ENCODE measurements at places on chromosomes 2 and 18.

DNA sequence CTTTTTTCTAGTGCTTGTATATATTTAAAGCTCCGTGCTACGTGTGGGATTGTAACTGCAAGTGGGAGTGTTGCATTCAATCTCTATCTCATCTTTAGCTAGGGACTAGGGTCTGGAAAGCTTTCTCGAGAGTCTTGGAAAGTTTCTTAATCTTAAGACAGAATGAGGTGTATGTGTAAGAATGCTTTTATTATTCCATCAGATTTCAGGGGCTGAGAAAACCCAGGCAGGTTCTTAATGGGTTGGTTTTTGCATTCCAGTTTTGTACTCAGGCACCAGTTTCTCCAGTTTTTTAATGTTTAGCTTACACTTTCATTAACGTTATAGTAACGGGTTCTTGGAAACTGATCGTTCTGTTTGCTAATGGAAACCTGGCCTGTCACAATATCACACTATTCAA lies 20.3 kb downstream of the MRPL19 start:
- DNase-seq: peak; percentile 39

GRCh38 chr18:63969942-63970808 lies at the start of gene SERPINB8:
SERPINB8 (plus strand) TSS chr18:63970081; CDS start chr18:63978309, 8,228 bp downstream.
- peak; percentile 93 for DNase-seq

DNA sequence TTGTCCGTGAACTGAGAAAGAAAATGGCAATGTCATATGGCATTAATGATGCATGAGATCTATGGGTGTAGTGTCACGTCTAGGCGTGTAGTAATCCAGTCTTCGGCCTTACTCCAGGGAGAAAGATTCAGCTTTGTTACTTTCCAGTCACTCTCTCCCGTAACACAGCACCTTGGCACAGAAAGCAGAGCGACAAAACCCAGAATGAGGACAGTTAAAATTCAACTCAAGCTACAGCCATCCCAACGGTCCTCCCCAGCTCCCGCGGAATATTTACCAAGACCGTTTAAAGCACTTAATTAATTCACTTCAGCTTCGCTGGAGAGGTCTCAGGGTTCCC lies 797 bp upstream of the CRIM1 start:
- no peak for DNase-seq

GRCh38 chr2:18777250-18777812 lies 188.0 kb upstream of the NT5C1B start:
- DNase-seq: no peak

- no peak for DNase-seq
These were observed 78.5 kb upstream of the BCL2L11 start for GRCh38 chr2:111042261-111042660.

GRCh38 chr2:181474222-181474881 lies 17.2 kb downstream of the ITGA4 start:
- DNase-seq: no peak

DNA sequence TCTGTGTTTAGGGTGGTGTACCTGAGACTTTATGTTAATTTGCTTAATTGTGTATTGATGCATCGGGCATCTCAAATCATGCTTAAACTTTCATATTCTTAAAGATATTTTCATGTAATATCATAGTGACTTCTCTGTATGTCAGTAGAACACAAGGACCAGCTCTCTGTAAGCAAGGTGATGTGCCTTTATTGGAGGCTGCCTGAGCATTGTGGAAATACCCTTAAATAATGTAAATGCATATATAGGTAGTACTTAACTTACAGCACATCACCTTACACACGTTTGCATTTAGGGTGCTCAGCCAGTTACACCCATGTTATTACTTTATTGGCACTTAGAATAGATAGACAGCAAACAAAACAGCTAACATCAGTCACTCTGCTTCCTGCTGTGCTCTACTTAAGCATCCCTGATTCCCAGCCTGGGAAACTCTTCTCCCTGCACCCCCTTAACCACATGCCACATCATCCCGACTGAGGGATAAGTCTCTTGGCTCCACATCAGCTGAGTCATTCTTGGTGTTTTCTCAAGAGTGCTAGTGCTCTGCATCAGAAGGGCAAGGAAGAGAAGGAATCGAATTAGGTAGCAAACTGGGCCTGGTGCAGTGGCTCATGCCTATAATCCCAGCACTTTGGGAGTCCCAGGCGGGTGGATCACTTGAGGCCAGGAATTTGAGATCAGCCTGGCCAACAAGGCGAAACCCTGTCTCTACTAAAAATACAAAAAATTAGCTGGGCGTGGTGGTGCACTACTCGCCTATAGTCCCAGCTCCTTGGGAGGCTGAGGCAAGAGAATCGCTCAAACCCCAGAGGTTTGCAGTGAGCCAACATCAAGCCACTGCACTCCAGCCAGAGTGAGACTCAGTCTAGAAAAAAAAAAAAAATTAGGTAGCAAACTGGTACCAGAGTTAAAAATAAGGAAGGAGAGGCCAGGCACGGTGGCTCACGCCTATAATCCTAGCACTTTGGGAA lies 108.7 kb downstream of the MAP3K20 start:
- peak; percentile 98 for DNase-seq

GRCh38 chr2:133342286-133343017 lies 225.8 kb downstream of the NCKAP5 start:
- no peak for DNase-seq

DNA sequence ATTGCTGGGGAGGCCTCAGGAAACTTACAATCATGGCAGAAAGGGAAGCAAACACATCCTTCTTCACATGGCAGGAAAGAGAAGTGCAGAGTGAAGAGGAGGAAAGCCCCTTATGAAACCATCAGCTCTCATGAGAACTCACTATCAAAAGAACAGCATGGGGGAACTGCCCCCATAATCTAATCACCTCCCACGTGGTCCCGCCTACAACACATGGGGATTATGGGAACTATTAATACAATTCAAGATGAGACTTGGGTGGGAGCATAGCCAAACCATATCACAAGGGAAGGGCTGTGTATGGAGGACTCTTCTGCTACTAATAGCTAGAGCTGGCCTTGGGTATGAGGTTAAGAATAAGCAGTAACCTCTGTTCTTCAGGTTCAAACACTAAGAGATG lies 8.8 kb upstream of the SETBP1 start:
- no peak for DNase-seq

- DNase-seq: no peak
These were observed 71.2 kb upstream of the FOSL2 start for GRCh38 chr2:28321426-28321825.

DNA sequence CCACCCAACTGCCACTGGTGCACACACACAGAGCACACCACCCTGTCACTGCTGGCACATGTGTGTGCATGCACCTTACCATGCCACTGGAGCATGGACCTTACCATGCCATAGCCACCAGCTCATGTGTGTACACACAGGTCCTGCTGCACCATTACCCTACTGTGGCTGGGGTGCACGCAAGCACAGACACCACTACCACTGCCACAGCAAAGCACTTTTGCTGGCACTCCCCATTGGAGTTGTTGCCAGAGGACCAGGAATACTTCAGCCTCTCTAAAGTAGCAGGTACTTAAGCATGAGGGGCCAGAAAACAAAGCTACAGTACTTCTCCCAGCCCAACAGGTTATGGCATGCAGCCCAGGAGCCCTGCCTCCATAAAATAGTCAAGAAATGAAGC lies 404.8 kb downstream of the MBD2 start:
- DNase-seq: no peak

DNA sequence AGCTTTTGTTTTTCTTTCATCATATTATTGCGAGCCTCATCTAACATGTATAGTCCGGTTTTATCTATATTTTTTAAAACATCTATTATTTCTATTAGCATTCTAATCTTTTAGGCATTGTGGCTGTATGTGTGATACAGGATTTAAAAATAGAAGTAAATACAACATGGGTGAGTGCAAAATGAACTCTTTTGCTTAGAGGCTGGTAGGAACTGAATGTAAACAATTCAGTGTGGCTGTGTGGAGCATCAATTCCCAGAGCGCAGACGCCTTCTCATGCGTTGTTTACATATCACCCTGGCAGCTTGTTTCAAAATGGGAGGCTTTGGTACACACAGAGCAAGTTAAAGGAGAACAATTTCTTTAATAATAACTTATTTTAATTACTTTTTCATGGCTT lies 836 bp downstream of the DTNA start:
- no peak for DNase-seq

- DNase-seq: no peak
These were observed 261.2 kb downstream of the BCL11A start for GRCh38 chr2:60292242-60292641.

- DNase-seq: no peak
These were observed 144.5 kb downstream of the HDAC4 start for GRCh38 chr2:239256350-239256743.

- DNase-seq: no peak
These were observed 10.5 kb downstream of the ACVR2A start for GRCh38 chr2:147855316-147855715.

DNA sequence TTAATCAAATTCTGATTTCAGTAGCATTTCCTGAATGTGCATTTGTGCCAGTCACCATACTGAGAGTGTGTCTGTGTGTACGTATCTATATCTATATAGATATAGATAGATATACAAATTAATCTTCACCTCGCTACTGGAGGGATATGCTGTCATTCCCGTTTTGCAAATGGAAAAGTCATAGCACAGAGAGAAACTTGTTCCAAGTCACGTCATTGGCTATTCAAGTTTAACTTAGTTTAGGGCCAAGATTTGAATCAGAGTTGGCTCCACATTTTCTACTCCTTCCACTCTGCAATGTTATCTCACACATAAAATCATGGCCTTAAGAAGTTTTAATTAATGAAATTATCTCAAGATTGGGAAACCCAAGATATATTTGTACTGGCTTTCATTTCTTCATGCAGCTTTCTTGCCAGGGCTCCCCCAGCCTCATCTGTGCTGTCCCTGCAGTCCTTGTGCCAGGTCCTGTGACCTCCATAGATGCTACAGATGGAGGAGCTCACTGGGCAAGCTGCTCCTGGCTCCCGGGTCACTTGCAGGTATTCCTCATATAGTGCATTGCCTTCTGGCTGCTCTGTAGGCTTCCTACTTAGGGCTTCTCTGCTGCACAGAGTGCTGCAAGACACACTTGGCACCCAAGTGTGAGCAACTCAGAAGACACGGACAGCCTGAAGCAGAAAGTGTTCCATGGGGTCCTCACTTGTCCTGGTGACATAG lies 245.8 kb downstream of the KCNS3 start:
- no peak for DNase-seq

- no peak for DNase-seq
These were observed 74.0 kb downstream of the NAB1 start for GRCh38 chr2:190722835-190723234.

DNA sequence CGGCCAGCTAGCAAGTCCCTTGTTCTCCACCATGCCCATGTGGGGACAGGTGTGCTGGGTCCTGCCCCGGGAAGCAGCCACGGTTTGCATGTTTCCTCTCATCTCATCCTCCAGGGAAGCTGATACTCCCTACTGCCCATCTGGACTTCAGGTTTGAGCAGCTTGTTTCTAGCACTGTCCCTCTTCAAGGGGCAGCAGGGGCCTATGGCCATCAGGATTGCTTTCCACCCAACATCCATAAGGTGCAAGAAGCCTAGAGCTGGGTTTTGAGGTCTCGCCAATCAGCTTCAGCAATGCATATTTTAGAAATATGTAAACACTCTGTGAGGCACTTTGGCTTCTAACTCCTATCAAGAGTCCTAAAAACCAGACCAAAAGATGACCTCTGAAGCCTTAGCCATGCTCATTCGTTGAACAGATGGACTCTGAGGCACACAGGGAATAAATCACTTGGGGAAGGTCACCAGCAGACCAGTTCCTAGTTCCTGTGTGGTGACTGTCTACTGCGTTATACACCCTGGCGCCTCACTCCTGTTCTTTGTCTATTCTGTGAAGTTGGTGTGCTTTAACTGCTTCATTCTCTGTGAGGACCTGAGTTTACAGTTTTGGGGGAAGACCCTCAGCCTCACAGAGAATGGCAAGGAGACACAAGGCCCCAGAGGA lies 192.6 kb upstream of the TWIST2 start:
- no peak for DNase-seq

- no peak for DNase-seq
These were observed 70.1 kb downstream of the BCL11A start for GRCh38 chr2:60483401-60483800.

- no peak for DNase-seq
These were observed 27.8 kb upstream of the MAT2A start for GRCh38 chr2:85511008-85511811.

DNA sequence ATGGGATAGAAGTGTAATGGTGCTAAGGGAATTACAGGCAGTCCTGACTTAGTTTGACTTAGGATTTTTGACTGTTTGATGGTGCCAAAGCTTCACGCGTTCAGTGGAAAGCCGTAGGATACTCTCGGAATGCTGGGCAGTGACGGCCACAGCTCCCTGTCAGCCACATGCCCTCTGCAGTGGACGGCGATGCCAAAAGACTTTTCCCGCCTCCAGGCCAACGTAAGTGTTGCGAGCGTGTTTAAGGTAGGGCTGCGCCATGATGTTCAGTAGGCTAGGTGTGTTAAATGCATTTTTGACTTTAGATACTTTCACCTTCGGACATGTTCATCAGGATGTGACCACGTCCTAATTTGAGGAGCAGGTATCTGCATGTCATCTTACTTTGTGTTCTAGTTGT lies 63.4 kb downstream of the DCDC2C start:
- no peak for DNase-seq

DNA sequence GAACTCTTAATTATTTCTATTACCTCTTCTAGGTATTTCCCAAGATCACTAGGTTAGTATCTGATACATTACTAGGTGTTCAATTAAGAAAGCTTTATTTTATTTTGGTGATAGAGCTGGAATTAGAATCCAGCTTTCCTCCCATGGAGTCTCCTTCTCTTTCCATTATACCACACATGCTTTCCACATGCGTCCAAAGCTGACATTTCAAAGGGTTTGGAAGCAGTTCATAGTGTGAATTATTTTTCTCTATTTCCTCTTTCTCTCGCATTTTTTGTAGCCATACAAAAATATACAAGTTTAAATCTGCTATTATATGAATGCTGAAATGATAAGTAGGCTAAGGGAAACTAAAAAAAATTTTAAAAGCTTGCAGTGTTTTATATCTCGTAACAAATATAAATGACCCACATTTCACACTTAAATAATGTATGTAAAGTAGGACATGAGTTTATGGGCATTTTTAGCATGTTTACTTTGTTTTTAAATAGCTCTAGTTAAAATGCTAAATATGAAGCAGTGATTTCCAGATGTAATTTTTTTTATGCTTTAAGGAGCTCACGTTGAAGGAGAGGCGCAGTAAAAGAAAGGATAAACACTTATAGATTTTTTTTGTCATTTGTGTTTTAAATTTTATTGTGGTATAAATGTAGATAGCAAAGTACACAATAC lies 20.1 kb downstream of the ZC3H6 start:
- DNase-seq: no peak

GRCh38 chr2:56182420-56182819 lies 1.4 kb upstream of the CCDC85A start:
- no peak for DNase-seq
